ENCODE measurements at places on chromosomes 7 and 10.

GRCh38 chr10:88433565-88434186 lies 149.4 kb downstream of the RNLS start:
- no peak for DNase-seq

DNA sequence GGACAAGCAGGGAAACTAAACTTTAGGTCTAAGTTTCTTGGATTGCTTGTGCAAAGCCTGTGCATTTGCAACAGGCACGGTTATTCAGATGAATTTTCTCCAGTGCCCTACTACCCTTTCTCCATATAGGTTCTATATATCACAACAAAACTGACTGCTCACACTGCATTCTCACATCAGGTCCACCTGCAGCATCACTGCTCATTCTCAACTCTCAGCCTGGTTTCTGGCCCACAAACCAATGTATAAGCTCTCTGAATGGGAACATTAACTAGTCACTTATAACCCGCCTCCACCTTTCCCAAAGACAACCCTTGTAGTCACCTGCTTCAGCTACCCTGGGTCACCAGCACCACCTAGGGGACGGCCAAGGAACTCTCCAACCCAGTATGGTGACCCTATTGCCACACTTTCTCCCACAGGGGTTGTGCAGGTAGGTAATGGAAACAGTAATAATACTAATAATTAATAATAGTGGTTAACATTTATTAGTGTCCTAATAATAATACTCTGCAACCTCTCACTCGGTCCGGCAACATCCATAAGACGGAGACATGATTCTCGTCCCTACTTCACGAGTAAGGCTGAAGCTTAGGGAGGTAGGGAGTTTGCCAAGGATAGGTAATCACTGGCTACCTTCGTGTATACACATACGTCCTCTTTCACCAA lies 97.3 kb downstream of the CLEC2L start:
- peak; percentile 67 for DNase-seq

- peak; percentile 33 for DNase-seq
Observed at GRCh38 chr10:100969187-100970075, at the start of gene SEMA4G. Gene SEMA4G, plus strand, starts transcription at chr10:100969504. Its CDS starts 3,409 bp downstream, at chr10:100972913.

- no peak for DNase-seq
Observed at GRCh38 chr10:119772334-119772733, 46.5 kb downstream of the INPP5F start.

DNA sequence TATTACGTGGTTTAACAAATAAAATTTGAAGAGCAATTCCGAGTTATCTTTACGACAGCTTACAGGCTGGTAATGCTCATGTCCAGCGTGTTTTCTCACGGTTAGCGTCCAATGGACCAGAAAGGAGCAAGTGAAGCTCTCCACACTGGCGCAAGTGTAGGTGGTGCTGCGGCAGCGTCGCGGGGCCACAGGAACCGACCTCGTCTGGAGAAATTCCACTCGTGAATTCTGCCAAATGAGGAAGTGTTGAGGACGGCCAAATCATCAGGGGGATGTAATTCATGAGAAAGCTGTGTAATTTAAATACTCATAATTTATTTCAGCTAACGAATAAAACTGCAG lies 350 bp upstream of the ZNF37A start:
- no peak for DNase-seq

GRCh38 chr10:38094927-38095574 lies 914 bp downstream of the ZNF37A start:
- peak; percentile 3 for DNase-seq

GRCh38 chr7:12715372-12716133 lies 28.1 kb downstream of the ARL4A start:
- peak; percentile 24 for DNase-seq

DNA sequence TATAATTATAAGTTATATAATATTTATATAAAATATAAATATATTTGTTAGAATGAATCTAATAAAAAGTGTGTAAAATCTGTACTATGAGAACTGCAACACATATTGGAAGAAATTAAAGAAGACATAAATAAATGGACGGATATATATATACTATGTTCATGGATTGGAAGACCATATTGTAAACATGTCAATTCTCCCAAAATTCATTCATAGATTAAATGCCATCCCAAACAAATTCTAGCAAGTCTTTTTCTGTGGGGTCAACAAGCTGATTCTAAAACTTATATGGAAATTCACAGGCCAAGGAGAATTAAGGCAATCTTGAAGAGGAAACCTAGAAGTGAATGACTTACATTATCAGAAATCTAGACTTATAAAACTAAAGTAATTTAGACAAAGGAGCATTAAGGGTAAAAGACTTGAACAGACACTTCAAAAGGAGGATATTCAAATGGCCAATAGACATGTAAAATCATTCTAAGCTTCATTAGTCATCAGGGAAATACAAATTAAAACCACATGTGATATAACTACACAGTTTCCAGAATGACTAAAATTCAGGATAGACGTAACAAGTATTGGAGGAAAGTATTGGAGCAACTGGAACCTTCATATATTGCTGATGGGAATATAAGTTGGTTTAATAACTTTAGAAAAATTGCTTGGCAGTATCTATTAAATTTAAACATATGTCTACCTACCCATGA lies 225.9 kb downstream of the EMX2 start:
- no peak for DNase-seq

DNA sequence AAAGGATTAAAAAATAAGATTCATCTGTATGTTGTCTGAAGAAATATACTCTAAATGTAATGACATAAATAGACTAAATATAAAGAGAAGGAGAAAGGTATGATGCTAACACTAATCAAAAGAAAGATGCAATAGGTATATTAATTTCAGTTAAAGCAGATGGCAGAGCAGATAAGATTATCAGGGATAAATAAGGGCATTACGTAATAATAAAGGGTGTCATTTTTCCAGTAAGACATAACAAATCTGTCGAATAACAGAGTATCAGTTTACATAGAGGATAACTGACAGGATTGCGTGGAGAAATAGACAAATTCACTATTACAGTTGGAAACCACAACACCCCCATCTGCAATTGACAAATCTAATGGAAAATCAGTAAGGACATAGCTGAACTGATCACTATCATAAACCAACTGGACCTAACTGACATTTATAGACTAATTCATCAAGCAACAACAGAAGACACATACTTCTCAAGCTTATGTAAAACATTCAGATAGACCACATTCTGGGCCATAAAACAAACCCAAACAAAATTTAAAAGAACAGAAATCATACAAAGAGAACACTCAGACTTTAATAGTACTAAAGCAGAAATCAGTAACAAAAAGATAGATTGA lies 384.1 kb upstream of the COBL start:
- no peak for DNase-seq

GRCh38 chr10:97371696-97372095 lies 29.4 kb downstream of the RRP12 start:
- no peak for DNase-seq

- DNase-seq, result no peak
Observed at GRCh38 chr7:15845868-15846267, 159.4 kb upstream of the MEOX2 start.

DNA sequence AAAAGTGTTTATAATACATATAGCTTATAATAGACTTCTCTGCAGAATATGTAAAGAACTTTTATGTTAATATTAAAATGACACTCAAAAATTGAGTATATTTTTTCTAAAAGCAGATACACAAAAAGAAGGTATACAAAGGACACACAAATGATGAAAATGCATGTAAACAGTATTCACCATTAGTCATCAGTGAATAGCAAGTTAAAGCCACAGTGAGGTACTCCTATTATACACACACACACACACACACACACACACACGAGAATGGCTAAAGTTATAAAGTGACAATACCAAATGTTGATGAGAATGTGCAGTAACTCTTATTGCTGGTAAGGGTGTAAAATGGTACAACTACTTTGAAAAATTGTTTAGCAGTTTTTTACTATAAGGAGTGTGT lies 92.9 kb downstream of the ITGB1 start:
- DNase-seq, result no peak

- no peak for DNase-seq
Observed at GRCh38 chr10:74681917-74682627, 144.3 kb upstream of the KAT6B start.

DNA sequence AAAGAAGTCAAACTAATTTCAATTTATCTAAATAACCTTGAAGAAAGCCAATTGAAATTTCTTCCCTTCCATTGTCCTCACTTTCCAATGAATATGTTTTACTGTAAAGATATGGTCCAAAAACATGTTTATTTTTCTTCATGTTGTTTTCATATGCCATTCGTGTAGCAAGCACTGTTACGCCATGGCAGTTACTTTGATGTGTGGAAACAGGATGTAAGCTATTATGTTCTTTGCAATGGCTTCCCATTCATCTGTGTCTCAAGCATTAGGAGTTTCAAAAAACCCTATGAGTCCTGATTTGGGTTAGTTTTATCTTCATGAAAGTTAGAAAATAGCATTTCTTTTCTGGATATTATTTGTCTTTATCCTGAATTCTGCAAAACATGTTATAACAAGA lies 31.0 kb downstream of the GPR141 start:
- DNase-seq, result no peak

- no peak for DNase-seq
Observed at GRCh38 chr7:54689394-54690049, 69.5 kb downstream of the SEC61G start.

- DNase-seq, result no peak
Observed at GRCh38 chr10:64731016-64731415, 1209.8 kb downstream of the REEP3 start.

GRCh38 chr10:128150045-128150493 lies 23.8 kb upstream of the MKI67 start:
- DNase-seq, result peak; percentile 71

DNA sequence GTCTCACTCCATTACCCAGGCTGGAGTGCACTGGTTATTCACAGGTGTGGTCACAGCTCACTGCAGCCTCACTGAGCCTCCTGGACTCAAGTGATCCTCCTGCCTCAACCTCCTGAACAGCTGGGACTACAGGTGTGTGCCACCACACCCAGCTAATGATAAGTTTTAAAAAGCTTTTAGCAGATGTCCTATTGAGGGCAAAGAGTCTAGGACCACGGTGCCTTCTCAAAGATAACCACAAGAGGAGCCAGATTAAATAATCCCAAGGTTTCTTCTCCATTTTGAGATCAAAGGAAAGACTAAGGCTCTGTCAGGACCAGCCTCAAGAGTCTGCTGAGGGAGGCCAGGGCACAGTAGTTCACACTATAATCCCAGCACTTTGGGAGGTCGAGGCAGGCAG lies 4.7 kb downstream of the ATP5MF start:
- DNase-seq, result no peak

GRCh38 chr10:43749145-43749576 lies 100.5 kb upstream of the ZNF32 start:
- DNase-seq, result no peak

DNA sequence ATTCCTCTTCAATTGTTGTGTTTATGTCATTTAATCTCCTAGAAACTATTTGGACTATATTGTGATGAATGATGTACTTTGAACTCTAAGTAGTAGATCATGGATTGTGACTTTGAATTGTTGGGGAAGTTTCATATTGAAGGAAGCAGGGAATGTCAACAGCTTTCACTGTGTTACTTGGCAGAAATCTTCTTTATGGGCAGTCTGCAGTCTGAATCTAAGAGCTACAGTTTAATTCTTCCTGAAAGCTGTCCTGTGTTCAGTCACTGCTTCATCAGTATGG lies 91.6 kb downstream of the PPP1R9A start:
- DNase-seq, result no peak

DNA sequence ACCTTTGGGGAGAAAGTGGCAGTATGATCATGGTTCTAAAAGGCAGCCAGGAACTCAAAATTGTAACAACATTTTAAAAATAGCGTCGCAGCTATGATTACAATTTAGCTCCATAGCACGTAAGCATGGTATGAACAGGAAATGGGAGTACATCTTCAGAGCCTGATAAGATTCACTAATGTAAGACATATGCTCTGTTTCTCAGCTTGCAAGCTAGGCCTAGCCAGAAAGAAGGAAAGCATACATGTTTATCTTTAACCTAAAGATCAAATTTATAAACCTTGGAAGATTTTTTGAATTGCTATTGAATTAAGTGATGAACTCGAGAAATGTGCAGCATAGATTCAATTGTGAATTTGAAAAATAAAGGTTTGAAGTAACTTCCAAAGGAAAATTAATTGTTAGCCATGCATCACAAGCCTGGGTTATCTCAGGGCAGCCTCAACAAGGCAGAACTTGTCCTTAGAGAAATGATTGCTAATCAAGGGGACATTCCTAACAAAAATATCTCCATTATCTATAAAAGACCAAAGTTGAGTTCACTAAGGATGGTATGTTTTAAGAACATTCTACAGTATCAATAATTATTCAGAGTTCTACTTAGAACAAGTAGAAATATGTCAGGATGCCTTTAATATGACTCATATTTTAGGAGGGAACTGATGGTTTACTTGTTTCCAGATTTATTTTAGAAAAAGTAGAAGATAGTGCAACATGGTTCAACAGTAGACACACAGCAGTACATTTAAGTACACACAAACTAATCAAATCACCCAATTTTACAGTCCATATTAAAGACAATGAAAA lies 38.8 kb upstream of the SEPTIN7 start:
- DNase-seq, result no peak

DNA sequence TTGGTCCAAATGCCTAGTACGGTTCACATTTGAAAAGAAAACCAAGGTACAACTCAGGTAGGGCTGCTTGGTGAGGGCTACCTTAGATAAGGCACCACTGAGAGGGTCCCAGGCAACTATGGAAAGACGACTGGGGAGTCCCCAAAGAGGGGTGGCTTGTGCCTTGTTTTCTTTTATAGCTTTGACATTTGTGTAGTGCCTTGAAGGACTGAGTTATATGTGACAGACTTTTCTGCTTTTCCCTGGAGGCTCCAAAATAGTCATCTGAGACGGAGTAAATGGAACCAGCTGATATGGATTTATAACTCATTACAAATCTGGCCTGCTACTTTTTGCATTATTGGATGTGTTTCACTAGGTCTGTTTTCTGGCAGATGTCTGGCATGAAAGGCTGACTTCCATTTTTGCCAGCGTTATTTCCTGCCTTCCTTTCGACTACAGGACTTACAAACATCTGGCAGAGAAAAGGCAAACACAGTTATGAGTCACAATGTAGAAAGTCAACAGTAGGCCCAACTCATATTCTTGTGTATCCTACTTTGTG lies 88.2 kb upstream of the IMMP2L start:
- DNase-seq, result no peak

DNA sequence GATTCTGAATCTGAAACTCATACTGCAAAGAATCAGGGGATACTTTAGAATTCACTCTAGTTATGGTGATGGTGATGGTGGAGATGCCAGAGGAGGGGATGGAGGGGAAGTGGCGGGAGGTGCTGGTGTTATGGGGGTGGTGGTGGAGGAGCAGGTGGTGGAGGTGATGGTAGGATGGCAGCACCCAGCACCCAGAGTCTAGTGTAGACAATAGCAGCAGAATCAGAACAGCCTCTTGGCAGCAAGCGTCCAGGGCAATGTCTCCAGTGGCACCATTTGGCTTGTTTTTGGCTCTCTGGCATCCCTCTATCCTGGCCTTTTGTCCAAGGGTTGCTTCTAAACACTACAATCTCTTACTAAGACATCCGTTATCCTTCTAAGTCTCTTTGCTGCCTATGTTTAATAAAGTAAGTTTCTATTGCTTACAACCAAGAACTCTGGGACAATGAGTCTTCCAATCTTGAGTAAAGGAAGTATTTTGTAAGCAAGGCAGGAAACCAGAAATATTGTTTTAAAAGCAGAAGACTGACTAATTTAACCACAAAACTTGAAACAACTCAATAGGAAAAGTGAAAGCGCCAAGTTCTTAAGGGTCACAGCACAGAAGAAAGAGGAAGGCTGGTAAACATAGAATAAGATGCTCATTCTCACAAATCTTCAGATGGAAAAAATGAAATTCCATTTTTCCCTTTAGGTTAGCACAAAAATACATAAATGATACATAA lies 42.4 kb upstream of the GDF10 start:
- no peak for DNase-seq

GRCh38 chr10:46550076-46550790 lies 6.2 kb downstream of the GPRIN2 start:
- no peak for DNase-seq

GRCh38 chr10:113859261-113859660 lies 4.8 kb downstream of the NHLRC2 start:
- no peak for DNase-seq

Data from stimulated activated CD4-positive, alpha-beta T cell treated with anti-CD3 and anti-CD28 coated beads, Interleukin-1b, Interleukin-23, amount 100 ng/mL, for 48 hours (primary cell).